Stimulated activated CD4-positive, alpha-beta T cell treated with anti-CD3 and anti-CD28 coated beads, TNF-alpha, amount 100 ng/mL, for 24 hours (primary cell): ENCODE measurements at places on chromosomes 1 and 21.
A peak's percentile ranks its signal among the peaks of the same experiment; 100 is the strongest.

GRCh38 chr1:226862890-226863289, 7.5 kb upstream of the PSEN2 start:
- DNase-seq = no peak

DNA sequence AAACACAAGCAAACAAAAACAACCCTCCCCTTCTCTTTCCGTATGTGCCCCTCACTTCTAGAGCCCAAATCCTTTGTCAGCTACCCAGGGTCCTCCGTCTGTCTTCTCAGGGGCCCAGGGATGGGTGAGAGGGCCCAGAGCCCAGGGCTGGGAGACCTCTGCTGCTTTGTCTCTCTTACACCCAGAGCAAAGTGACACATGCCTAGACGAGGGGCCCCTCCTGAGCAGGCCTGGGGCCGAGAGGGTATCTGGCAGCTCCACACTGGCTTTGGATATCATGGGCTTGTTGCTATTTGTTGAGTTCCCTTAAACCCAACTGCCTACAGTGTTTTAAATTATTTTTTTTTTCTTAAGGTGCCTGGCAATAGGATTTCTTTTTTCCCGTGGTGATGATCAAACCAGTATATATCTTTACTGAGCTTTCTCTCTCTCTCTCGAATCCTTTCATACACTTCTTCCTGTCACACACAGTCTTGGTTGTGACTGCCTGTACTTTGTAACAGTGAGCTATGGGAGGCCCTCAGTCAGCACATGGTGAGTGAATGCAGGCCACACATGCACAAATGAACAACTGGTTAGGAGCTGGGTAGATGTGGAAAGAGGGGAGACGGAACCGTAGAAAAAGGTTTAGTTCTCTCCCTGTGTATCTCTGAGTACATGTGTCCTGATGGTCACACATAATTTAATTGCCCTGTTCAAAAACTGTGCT, 14.5 kb downstream of the RASSF5 start:
- DNase-seq = no peak

DNA sequence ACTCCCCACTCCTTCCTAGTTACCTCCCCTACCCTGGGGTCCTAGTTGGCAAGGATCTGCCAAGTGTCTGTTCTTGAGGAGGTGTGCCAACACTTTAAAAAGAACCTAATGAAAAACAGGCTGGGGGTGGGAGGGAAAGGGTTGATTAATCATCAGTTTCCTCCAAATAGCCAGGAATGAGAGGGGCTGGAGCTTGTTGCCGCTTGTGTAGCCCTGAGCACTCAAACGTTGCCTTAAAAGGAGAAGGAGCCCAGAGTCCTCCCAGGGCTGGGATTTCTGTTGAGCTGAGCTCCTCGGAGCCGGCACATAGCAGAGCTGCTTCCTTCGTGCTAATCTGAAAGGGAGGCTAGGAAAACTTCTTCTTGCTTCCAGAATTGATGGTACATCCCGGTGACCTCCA, 15.9 kb downstream of the SHISA4 start:
- DNase-seq = no peak

- DNase-seq = no peak
Observed at GRCh38 chr1:25068829-25069228, 138.8 kb upstream of the RUNX3 start.

DNA sequence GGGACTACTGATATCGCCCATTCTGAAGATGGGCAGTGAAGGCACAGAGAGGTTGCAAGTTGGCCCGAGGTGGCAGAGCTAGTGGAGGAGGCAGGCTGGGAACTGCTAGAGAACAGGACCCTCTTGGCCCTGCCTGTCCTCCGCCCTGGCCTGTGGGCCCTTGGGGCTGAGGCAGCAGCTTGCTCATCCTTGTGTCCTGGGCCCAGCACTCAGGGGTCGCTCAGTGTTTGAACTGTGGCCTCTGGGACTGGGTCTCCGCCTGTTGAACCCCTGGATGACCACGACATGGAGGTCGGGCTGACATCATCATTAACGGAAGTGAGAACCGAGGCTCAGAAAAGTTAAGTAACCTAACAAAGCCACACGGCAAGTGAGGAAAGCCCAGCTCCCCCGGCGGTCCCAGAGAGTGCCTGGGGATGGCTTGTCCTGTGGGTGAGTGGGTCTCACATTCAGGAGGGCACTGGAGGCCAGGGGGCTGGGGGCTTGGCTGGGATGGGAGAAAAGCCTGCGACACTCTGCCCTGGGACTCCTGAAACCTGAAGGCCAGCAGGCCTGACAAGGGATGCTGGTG, 23.0 kb upstream of the DDOST start:
- no peak for DNase-seq

DNA sequence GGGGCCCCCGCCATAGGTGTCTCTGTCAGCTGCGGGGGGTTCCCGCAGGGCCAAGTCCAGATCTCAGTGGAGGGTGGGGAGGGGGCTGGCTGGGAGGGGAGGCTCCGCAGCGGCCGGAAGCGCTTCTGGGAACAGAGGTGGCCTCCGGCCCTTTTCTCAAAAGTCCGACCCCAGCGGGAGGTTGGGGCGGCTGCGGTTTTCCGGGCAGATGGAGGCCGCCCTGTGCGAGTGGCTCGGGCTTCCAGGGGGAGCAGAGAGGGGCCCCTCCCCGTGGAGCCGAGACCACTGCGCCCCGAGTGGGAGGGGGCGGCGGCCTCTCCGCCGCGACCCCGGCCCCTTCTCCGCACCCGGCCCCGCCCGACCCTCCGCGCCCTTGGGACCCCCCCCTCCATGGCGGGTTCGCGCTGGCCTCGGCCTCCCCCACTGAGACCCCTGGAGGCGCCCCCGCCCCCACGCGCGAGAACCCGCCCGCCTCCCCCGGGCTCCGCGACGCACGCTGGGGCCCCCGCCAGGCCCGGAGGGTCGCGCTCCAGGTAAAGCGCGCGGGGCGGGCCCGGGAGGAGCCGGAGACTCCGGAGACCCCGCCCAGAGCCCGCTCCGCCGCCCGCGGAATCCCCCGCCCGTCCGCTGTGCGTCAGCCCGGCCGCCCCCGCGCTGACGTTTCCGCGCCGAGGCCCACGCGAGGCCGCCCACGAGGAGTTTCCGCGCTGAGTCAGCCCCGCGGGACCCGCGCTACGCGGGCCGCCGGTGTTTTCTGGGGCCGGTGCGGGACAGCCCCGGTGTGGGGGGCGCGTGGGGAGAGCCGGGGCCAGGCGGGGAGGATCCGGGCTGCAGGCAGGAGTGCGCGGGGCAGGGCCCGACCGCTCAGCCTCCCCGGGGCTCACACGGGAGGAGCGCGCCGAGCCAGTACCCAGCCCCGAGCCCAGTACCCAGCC, 5.2 kb downstream of the TNFRSF18 start:
- DNase-seq = peak; percentile 88

GRCh38 chr1:170530972-170531757, 801 bp upstream of the GORAB start:
- no peak for DNase-seq

DNA sequence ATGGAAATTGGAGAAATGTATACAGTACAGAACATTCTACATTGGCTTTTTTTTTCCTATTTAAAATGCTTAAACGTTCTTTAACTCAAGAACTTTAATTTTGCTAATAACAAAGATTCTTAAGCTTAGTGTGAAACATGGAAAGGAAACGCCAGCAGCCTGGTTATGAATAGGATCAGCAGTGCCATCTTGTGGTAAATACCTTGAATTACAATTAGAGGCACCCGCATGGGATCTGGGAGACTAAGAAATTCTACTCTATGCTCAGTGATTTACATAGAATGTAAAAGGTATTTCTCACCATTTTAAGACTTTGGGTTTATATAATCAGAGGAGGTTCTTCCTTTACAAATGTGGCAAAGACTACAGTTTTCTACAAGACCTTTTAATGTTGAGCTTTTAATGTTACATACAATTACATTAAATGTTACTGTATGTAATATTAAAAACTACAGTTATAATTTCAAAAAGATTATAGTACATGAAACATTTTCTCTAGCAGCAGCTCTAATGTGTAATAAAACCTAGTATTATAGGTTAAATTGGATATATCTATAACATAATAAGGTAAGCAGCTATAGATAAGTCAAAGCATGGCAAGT, 32.1 kb upstream of the APOBEC4 start:
- DNase-seq = no peak

GRCh38 chr1:201557572-201557958, 18.6 kb downstream of the NAV1 start:
- no peak for DNase-seq

DNA sequence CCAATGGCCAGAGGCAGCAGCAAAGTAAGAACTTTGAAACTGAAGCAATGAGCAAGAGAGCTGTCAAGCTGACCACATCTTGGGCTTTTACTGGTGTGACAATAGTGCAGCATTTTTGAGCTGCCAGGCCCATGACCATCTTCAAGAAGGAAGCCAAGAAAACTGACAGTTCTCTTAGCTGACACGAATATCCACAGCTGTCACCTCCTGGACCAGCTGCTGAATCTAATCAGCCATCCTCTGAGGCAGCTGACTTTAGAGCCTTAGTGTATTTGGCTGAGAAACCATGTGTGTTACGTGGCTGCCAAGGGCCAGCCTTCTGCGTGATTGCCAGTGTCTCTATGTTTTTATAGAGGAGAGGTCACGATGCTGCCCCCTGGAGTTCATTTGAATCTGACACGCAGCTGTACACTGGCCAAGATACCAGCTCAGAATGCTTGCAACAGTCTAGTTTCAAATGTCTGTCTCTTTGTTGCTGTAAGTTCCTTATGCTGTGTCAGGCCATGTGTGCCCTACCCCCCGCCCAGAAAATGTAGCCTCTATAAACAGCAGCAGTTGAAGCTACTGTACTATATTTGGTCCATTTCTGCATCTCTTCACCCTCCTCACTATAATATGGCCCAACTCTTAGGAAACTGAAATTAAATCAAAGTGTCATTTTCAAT, 39.7 kb downstream of the PALMD start:
- peak; percentile 31 for DNase-seq
